ENCODE measurements at places on chromosomes 12 and 14.

- no peak for DNase-seq
Observed at GRCh38 chr14:104094056-104094708, 8.7 kb downstream of the ASPG start.

DNA sequence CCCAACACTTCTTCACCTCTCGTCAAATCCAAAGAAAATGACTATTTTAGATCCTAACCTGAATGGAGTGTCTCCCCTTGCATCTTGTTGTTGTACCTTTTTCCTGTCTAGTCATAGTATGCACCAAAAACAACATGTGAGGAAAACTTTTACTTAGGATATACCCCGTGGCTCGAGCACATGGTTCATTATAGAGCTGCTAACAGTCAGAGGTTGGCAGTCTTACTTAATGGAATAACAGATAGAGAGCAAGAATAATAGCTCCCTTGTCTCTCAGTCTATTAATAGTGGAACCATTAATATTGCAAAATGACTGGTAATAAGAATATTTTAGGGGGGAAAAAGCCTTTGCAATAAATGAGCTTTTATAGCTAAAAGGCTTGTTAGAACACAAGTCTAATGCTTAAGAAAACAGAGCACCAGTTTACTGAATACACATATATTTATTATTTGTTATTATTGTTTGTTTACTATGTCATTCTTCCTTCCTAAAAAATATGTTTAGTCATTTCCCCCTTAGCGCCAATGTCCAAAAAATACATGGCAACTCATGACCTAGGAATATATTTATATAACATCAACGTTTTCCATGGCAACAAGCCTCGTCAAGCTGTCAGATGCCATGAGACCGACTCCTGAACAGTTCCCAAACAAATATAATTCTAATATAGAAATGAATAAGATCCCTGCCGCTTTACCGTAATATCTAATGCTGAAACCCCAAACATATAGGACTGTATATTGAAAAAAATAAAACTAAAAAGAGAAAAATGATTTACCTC lies 592.4 kb downstream of the SOX5 start:
- no peak for DNase-seq

- DNase-seq = no peak
Observed at GRCh38 chr14:92439537-92440344, 73.8 kb upstream of the RIN3 start.

GRCh38 chr12:102215992-102216691 lies 18.5 kb upstream of the PMCH start:
- DNase-seq = no peak

DNA sequence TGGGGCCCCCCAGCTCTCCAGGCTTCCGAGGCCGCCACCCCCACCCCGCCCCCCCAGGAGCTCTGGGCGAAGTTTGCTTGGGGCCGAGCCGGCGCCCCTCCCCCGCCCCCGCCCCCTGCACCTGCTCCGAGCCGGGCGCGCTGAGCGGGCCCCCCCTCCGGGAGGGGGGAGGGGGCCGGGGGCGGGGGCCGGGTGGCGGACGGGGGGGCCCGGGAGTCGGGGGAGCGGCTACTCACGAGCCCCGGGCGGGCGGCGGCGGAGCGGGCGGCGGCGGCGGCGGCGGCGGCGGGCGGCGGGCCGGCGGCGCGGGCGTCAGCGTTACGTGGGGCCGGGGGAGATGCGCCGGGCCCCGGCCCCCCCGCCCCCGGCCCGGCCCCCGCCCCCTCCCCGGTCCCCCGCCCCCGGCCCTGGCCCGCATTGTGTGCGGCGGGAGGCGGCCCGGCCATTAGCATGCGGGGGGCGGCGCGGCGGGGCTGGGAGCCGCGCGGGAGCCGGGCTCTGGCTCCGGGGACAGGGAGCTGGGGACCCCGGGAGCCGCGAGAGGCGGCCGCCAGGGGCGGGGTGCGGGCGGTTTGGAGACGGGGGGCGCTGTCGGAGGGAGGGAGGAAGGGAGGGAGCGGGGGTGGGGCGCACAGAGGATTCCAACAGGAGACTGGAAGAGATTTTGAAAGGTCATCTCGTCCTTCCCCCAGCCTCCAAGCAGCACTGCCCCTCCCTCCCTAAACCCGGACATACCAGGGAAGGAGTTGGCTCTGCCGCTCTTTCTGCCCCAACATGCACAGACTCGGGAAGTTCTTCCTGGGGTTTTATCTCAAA lies at the start of gene ZNF219:
Gene ZNF219 (minus strand): TSS at position 580 of the 816 bp plus-strand sequence. CDS start 5,064 bp downstream, outside the sequence.
- DNase-seq = peak; percentile 14

DNA sequence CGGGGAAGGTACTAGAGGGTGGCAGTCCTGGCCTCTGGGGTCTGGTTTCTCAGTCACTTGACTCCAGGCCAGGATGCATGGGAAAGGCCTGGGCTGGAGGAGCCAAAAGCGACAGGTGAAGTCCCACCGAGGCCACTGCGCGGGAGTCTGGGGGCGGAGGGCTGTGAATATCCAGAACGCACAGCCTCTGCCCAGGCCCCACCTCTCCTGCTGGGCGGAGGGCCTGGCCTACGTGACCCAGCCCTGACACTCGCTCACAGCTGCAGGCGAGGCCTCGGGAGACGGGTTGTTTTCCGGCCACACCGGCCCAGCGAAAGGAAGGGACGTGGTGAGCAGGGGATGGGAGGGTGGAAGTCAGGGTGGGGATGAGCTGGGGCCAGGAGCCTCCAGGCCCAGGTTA lies 91.2 kb downstream of the RFLNA start:
- no peak for DNase-seq

DNA sequence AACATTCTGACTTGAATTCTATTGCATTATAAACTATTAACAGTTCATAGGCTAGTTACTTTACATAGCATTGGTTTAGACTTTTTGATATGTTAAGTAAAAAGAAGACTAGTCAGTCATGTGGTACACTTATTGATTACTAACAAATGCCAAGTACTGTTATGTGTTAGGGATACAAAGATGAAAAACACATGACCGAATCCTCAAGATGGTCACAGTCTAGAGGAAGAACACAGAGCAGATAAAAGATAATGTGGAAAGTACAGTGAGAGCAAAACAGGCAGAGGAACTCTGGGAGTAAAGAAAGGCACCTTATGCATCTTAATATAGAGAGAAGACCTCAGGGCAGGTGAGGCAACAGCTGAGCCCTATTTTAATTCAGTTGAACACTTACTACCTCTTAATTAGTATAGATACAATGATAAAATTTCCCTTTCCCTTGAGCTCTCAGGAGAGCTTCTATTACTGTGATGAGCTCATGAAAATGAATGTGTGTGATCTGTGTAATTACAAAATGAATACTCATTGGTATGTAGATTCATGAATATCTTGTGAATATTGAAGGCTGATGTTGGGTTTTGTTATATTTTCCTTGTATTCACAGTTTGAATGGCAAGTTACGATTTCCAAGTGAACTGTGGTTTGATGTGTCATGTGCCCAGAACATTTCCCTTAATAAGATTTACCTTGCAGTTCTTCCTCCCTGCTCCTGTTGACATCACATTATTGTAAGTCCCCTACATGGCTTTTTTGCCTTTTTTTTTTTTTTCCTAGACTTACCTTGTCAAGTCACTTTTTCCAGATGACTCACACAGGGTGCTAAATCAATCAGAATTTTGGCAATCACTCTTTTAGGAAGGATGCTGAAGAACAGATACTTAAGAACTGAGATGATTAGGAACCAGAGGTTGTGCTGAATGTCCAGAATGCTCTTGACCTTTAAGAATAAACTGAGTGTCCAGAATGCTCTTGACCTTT lies 29.5 kb upstream of the MSRB3 start:
- DNase-seq = no peak

GRCh38 chr12:116662612-116663144 lies 75.2 kb downstream of the SPRING1 start:
- DNase-seq = no peak

- DNase-seq = no peak
Observed at GRCh38 chr14:69671365-69672030, 60.1 kb downstream of the SUSD6 start.

DNA sequence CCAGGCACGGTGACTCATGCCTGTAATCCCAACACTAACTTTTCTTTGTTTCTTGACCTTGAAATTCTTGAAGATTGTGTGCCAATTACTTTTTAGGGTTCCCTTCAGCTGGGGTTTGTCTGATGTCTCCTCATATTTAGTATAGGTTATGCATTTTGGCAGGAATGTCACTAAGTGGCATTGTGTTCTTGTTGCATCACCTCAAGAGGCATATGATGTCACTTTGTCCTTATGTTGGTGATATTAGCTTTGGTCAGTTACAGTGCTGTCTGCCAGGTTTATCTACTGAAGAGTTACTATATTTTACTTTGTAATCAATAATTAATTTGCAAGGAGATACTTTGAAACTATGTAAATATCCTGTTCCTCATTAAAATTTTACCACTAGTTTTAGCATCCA lies 61.0 kb upstream of the BTG1 start:
- DNase-seq = no peak

- DNase-seq = no peak
Observed at GRCh38 chr12:119678459-119678858, 10.5 kb downstream of the PRKAB1 start.

- no peak for DNase-seq
Observed at GRCh38 chr14:104239185-104239775, 100.9 kb downstream of the KIF26A start.

DNA sequence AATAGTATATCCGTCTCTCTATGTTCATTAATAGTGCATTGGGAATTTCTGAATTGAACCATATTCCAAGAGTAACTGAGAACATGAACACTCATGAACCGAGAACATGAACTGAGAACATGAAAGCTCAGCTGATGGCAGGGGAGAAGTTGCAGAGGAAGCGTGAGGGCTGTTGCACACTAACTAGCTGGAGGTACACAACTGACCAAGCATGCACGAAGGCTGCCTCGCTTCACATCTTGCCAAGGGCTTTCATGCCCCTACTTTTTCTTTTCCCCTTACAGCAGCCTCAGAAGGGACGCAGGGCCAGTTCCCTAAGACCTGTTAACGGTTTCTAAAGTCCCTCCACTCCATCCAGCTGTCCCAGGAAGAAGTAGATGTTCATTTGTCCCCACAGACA lies 4.3 kb downstream of the RNASE1 start:
- no peak for DNase-seq

- no peak for DNase-seq
Observed at GRCh38 chr12:90690120-90690519, 264.9 kb downstream of the CCER1 start.

DNA sequence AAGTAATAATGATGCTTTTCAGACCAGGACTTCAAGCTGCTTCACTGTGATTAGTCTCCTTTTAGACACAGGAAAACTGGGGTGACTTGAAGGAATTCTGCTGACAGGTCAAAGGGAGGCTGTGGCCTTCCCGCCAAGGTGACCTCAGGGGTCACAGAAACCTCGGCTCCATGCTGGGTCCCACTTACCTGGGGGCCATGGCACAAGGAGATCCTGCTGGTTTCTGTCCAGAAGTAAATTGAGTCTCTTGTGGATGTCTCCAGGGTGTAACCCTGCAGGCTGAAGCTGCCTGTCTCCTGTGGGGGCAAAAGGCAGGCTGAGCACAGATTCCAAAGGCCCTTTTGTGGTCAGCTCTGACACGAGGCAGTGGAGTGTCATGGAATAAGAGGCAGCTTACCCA lies 138.7 kb upstream of the MED13L start:
- no peak for DNase-seq

DNA sequence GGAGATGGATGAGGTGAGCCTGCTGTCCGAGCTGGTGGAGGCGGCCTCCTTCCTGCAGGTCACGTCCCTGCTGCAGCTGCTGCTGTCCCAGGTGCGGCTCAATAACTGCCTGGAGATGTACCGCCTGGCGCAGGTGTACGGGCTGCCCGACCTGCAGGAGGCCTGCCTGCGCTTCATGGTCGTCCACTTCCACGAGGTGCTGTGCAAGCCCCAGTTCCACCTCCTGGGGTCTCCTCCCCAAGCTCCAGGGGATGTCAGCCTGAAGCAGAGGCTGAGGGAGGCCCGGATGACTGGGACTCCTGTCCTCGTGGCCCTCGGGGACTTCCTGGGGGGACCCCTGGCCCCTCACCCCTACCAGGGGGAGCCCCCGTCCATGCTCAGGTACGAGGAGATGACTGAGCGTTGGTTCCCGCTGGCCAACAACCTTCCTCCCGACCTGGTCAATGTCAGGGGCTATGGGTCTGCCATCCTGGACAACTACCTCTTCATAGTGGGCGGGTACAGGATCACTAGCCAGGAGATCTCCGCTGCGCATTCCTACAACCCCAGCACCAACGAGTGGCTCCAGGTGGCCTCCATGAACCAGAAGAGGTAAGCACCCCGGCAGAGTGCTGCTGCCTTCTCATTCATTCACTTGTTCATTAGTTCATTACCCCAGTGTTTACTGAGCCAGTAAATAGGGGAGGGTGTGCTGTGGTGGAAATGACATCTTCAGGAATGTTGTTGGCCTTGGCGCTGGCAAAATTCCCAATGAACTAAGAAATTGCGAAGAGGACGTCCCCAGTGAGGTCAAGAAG lies 774 bp upstream of the MANSC4 start:
- DNase-seq = peak; percentile 13

DNA sequence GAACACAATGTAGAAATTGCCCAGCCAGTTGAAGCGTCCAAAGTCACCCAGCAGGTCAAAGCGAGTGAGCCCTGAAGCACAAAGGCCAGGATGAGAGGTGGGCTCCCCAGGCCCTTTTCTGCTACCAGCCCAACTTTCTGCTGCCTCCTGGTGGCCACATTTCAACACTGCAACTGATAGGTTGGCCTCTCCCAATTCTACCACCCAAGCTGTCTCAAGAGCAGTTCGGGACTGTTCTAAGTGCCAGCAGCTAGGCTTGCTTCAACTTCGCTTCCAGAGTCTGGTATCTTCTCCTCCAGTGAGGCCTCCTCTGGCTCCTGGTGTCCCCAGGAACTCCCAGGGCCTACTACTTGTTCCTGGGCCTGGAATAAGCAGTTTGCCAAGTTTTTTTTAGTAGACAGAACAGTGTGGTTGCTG lies 3.4 kb upstream of the DHH start:
- no peak for DNase-seq

- DNase-seq = no peak
Observed at GRCh38 chr12:93094988-93095737, 166.1 kb upstream of the EEA1 start.

- no peak for DNase-seq
Observed at GRCh38 chr14:92451755-92452154, 61.8 kb upstream of the RIN3 start.

DNA sequence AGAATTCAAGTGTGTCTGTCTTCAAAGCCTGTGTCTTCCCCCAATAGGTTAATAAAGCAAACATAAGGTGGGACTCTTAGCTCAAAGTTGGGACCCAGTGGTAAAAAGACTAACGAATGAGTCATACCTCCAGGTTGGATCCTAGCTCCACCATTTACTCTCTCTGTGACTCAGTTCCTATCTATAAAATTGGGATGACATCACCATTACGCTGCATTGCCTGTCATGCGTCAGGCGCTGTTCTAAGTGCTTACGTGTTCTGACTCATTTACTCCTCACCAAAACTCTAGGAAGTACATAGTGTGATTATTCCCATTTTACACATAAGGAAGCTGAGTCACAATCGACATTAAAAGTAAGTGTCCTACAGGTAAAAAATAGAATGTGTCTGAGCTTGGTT lies 915.8 kb downstream of the VRK1 start:
- no peak for DNase-seq

- no peak for DNase-seq
Observed at GRCh38 chr12:70706611-70707010, 69.4 kb upstream of the PTPRB start.

DNA sequence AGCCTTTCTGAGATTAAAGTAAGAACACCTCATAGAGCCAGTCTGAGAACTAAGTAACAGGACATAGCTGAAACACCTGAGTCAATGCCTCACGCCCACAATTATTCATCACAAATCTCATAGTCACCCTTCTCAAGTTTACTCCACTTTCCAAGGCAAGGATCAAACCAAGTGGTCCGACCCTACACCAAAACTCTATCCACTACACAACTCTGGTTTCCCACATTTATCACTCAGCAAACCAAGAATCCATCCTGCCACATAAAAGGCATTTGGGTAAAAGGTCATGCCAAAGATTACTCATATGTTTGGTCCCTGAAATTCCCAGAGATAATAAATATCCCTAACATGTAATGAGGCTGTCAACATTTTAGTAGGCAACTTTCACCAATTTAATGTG lies 144.1 kb downstream of the RPAP3 start:
- DNase-seq = no peak

Measured in stimulated activated CD4-positive, alpha-beta T cell treated with anti-CD3 and anti-CD28 coated beads, Interleukin-15, amount 100 ng/mL, for 1 hour (primary cell).